Effector CD8-positive, alpha-beta T cell (primary cell): ENCODE measurements at places on chromosomes 3 and 15.

DNA sequence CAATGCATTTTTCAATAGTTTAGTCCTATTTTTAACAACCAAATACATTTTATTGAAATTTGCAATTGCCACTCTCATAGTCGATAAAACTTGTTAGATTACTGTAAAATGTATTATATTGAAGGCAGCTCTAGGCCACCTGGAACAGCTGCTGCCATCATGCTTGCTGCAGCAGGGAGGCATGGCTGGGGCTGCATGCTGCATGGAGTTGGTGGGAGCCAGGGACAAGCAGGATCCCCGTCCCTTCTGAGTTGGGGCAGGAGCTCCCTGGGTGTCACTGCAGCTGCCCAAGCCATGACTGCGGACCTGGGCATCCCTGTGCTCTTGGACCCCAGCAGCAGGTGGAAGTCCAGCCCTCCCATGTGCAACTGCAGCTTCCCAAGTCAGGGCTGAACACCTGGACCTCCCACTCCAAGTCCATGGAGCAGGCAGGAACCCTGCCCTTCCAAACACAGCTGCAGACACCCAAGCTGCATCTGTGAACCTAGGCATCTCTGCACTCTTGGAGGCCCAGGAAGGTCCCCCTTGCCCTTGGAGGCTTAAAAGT is 742.0 kb downstream of the ZBBX start:
- DNase-seq = no peak

DNA sequence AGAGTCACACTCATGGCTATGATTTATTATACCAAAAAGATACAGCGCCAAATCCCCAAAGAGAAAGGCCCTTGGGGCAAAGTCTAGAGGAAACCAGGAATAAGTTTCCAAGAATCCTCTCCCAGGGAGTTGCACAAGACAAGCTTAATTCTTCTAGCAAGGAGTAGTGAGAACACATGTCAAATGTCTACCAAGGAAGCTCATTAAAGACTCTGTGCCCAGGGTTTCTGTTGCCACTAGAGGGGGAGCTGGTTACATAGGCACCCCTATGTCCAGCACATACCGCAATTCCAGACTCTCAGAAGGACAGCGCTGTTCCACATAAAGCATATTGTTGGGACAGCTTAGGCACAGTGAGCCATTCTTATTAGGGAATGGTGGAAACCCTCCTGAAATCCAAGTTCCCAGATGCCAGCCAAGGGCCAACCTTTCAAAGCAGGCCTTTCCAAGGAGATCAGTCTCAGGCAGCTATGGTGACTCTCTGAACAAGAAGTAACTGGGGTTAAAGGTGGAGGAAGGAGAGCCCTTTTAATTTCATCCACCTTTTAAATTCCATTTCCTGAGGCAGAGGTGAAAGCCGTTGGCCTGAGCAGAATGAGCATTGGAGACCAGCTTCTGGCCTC is 194.2 kb downstream of the UACA start:
- no peak for DNase-seq

DNA sequence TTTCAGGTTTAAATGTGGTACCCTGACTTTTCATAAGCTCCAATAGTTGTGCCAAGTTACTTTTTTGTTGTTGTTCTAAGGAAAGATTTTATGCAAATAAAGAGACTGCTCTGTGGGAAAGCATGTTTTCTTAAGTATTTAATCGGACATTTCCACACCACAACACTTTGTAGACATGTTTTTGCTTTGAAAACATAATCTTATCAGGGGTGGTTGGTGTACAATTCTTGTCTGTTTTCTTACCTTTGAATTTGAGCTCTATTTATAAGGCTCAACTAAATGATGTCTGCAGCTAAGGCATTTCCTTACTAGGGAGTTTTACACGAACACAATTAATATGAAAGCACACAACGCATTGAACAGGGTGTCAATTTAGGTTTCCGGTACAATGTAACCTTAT is 81.5 kb upstream of the CDIN1 start:
- no peak for DNase-seq

DNA sequence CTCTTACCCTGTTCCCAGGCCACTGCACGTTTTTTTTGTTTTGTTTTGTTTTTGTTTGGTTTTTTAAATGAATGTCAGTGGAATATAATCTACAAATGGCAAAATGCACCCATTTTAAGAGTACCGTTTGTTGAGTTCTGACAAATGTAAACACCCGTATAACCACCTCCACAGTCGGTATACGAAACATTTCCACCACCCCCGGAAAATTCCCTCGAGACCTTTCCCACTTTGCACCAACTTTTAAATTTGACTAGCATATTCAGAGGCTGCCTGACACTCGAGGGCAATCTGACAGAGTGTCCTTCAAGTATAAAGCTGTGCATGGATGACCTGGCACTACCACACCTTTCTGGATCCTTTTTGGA is 613 bp upstream of the ARHGEF3 start:
- no peak for DNase-seq

DNA sequence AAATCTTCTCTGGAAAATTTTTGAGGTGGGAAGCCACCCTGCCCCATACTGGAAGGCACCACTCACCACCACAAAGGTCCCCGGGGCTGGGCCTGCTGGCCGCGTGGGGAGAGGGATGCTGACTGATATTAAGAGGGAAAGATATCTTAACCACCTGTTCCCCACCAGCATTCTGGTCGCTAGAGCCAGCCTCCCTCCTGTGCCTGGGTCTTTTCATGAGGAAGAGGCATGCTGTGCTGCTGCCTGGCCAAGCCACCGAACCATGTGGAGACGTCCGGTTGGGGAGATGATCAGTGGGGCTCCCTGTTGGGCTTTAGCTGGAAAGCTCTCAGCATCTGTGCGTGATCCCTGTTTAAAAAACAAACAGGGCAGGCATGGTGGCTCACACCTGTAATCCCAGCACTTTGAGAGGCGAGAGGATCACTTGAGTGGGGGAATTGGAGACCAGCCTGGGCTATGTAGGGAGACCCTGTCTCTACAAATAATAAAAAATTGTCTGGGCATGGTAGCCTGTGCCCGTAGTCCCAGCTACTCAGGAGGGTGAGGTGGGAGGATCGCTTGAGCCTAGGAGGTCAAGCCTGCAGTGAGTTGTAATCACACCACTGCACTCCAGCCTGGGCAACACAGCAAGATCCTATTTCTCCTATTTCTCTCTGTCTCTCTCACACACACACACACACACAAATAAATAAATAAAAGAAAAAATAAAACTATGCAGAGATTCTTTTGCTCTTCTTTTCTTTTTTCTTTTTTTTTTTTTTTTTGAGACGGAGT is 1.0 kb downstream of the KLHL18 start:
- no peak for DNase-seq

- DNase-seq = peak; percentile 25
Measured at GRCh38 chr3:5122741-5123706, 932 bp downstream of the ARL8B start.

GRCh38 chr3:196987022-196987421 is 18.4 kb upstream of the PIGZ start:
- no peak for DNase-seq

DNA sequence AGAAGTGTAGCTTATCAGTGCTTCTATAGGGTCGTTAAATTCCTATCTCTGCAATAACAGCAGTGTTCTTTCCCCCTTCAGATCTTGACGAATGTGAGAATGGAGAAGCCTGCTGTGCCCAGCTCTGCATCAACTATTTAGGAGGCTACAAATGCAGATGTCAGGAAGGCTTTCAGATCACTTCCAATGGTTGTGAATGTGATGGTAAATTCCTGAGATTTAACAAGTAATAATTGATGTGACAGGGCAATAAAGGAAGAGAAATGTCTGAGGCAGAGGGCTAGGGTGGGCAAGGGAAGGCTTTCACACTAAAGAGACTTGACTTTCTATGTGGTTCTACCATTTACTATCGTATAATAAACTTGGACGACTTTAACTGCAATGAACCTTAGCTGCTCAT is 711.7 kb upstream of the GOLIM4 start:
- no peak for DNase-seq

GRCh38 chr3:39192490-39193092 is at the start of gene XIRP1:
Gene XIRP1, minus strand, starts transcription at chr3:39192595. Its CDS starts 3,150 bp downstream, at chr3:39189445.
- DNase-seq = no peak

- no peak for DNase-seq
Measured at GRCh38 chr3:38297537-38297936, 15.4 kb downstream of the SLC22A14 start.

DNA sequence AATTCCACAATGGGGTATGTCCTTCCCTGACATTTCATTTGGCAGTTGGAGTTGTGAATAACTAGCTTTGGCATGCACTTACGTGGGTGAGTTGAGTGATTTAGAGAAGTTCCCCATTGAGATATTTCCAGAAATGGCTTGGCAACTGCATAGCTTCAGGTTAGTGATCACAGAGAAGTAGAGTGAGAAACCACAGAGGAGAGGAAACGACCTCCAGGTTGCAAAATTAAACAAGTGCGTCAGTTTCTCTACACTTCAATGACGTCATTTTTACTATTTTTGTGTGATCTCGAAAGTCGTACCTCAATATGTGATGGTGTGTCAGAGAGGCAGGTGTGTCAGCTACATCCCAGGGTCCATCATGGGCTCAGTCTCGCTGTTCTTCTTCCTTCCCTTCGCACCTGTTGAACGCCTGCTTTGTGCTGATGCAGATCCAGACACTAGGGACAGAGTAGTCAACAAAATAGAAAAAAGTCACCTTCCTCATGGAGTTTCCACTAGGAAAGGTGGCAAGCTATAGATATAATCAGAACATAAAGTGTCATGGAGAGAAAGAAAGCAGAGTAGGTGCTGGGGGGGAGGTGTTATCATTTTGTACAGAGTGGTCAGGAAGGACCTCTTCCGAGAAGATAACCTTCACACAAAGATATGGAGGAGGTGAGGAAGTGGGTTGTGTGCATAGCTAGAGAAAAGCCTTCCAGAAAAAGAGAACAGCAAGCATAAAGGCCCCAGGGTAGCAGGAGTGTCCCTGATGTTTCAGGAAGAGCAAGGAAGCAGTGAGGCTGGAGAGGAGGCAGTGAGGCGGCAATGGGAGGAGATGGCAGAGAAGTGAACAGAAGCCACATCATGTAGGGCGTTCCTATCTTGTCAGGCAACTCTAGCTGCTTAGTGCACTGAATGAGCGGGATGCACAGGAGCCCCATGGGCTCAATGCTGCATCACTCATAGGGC is 75.6 kb downstream of the MCTP2 start:
- no peak for DNase-seq

GRCh38 chr3:142209655-142210054 is 15.7 kb downstream of the GK5 start:
- no peak for DNase-seq

GRCh38 chr3:172334671-172335207 is 113.5 kb downstream of the GHSR start:
- DNase-seq = no peak

GRCh38 chr3:5458526-5458925 is 271.0 kb downstream of the EDEM1 start:
- no peak for DNase-seq

- no peak for DNase-seq
Measured at GRCh38 chr3:16369276-16369675, 104.3 kb downstream of the OXNAD1 start.

- DNase-seq = no peak
Measured at GRCh38 chr3:194031867-194032635, 103.9 kb upstream of the HES1 start.

- DNase-seq = no peak
Measured at GRCh38 chr3:9826815-9827573, 16.8 kb downstream of the RPUSD3 start.

DNA sequence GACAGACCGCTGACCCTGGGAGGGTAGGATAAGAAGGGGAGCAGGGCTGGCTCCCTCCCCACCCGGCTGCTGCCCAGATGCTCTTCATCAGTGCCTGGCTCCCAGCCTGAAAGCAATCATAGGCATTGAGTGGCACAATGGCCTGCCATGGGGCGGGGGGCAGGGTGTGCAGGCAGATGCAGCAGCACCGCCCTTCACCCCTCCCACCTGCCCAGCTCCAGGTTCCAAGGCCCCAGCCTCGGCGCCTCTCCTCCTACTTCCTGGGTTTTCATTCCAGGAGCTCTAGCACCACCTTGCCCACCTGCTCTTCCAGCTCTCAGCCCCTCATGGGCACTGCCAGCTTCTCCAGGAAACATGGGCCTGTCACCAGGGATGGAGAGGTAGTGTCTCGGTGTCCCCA is 101.7 kb downstream of the MEGF11 start:
- no peak for DNase-seq

GRCh38 chr3:140545756-140546155 is 132.1 kb upstream of the TRIM42 start:
- DNase-seq = no peak

DNA sequence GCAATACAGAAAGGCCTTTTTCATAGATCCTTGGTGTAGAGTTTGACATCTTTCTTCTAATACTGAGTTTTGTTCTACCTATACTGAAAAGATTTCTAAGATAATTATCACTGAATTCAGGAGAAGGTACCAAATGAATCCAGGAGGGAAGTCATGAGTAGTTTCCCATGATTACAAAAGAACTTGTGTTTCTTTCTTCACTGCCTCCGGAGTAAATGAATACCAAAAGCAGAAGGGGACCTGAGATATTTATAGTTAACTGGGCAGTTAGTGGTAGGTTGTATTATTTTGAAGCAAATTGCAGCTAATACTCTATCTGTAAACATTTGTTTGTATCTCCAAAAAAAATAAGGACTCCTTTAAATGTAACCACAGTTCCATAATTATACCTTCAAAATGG is 175.4 kb downstream of the SUCNR1 start:
- no peak for DNase-seq

- DNase-seq = no peak
Measured at GRCh38 chr3:155744626-155745324, at the start of gene PLCH1. Gene PLCH1, minus strand, starts transcription at chr3:155745071. Its CDS starts 40,847 bp downstream, at chr3:155704224.

DNA sequence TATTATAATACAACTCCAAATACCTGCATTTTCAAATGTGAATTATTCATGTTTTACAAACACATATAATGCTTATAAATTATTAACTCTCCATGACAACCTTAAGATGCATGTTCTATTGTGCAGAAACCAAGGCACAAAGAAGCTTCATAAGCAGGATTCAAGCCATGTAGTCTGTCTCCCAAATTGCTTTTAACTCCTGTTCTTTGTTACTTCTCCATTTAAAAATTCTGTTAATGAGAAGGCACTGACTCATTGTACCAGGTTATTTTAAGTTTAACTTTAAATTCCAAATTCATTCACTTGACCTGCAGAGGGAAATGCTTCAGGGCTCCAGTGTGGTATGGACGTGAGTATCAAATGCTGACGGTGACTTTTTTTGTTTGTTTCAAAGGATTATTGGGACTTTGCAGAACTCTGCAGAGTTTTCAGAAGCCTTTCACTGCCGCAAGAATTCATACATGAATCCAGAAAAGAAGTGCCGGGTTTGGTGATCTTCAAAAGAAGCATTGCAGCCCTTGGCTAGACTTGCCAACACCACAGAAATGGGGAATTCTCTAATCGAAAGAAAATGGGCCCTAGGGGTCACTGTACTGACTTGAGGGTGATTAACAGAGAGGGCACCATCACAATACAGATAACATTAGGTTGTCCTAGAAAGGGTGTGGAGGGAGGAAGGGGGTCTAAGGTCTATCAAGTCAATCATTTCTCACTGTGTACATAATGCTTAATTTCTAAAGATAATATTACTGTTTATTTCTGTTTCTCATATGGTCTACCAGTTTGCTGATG is 100.0 kb downstream of the MME start:
- DNase-seq = no peak
